ENCODE measurements at places on chromosomes 1 and 21.

GRCh38 chr1:1758692-1759455 is 19.4 kb downstream of the NADK start:
- no peak overlapping the region for H3K4me3 ChIP-seq
- peak overlapping the region; percentile 41 for H3K27ac ChIP-seq
- no peaks in the 10 kb centered on the region for H3K36me3 ChIP-seq
- H3K4me1 ChIP-seq = peaks cover 15% of the 10 kb centered on the region
- no peak for DNase-seq
- H3K27me3 ChIP-seq = no peaks in the 10 kb centered on the region

GRCh38 chr1:28811766-28812668 is at the start of gene OPRD1:
Gene OPRD1 (plus strand): TSS chr1:28812170. CDS start chr1:28812384, 214 bp downstream.
- H3K4me3 ChIP-seq = no peak within 1 kb of the TSS
- no peak for DNase-seq
- H3K27me3 ChIP-seq = peaks cover 36% of the 10 kb centered on the region

GRCh38 chr1:41810446-41810845 is 108.3 kb downstream of the HIVEP3 start:
- H3K27me3 ChIP-seq = no peaks in the 10 kb centered on the region
- no peak overlapping the region for H3K4me3 ChIP-seq
- H3K27ac ChIP-seq = no peak overlapping the region
- no peak for DNase-seq
- H3K36me3 ChIP-seq = no peaks in the 10 kb centered on the region

DNA sequence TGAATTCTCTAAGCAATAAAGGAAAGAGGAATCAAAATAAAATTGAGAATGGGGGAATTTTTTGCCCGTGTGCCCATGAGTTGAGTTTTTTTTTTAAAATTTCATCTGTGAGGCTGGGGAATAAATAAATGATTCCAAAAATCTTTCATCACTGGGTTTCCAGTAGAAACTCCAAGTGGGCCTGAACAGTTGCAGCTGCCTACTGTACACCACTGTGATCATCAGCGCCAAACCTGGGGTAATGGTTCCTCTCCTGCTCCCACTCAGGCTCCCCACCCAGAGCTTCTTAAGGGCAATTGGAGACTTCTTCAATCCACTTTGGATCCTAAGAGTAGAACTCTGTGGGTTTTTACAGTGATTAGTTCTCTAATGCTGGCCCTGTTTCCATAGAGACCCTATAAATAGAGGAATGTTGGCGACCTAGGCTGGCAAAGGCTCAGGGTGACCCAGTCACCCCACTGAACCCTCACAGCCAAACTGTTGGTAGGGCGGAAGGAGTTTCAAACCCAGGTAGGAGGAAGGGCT is 9.3 kb downstream of the TMCC2 start:
- H3K27me3 ChIP-seq = peaks cover 15% of the 10 kb centered on the region
- H3K4me1 ChIP-seq = peaks cover 32% of the 10 kb centered on the region
- no peaks in the 10 kb centered on the region for H3K36me3 ChIP-seq
- no peak for DNase-seq

- H3K4me3 ChIP-seq = no peak overlapping the region
- no peak for DNase-seq
- H3K36me3 ChIP-seq = no peaks in the 10 kb centered on the region
- no peak overlapping the region for H3K27ac ChIP-seq
- no peaks in the 10 kb centered on the region for H3K4me1 ChIP-seq
- peaks cover 33% of the 10 kb centered on the region for H3K27me3 ChIP-seq
Measured at GRCh38 chr1:38498686-38499085, 360.9 kb downstream of the RRAGC start.

GRCh38 chr1:98405581-98406074 is 255.9 kb upstream of the SNX7 start:
- H3K4me1 ChIP-seq = peaks cover 32% of the 10 kb centered on the region
- peak overlapping the region; percentile 75 for H3K4me3 ChIP-seq
- no peak for DNase-seq
- H3K27ac ChIP-seq = peak overlapping the region; percentile 93
- H3K27me3 ChIP-seq = no peaks in the 10 kb centered on the region

DNA sequence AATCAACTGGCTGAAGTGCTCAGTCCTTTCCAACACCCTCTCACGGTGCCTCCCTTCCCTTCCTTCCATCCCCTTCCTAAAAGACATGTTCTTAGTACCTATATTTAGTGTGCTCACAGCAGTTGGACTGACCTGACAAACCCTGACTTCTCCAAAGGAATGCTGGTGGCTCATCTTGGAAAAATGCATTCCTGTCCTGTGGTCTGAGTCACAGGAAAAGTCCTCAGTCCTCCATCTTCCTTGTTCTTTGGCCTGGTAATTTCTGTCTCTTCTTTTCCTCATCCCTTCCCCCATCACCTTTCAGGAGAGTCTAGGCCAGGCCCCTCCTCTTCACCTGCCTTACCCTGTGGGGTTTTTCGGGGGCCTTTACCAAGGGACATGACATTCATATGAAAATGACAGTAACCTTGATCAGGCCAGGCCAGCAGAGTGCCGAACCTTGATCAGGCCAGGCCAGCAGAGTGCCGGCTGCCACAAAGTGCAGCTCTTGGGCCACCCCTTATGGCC is 7.2 kb downstream of the ATP1B1 start:
- peaks cover 48% of the 10 kb centered on the region for H3K4me1 ChIP-seq
- no peak for DNase-seq
- no peaks in the 10 kb centered on the region for H3K27me3 ChIP-seq
- no peak overlapping the region for H3K4me3 ChIP-seq
- H3K36me3 ChIP-seq = no peaks in the 10 kb centered on the region

DNA sequence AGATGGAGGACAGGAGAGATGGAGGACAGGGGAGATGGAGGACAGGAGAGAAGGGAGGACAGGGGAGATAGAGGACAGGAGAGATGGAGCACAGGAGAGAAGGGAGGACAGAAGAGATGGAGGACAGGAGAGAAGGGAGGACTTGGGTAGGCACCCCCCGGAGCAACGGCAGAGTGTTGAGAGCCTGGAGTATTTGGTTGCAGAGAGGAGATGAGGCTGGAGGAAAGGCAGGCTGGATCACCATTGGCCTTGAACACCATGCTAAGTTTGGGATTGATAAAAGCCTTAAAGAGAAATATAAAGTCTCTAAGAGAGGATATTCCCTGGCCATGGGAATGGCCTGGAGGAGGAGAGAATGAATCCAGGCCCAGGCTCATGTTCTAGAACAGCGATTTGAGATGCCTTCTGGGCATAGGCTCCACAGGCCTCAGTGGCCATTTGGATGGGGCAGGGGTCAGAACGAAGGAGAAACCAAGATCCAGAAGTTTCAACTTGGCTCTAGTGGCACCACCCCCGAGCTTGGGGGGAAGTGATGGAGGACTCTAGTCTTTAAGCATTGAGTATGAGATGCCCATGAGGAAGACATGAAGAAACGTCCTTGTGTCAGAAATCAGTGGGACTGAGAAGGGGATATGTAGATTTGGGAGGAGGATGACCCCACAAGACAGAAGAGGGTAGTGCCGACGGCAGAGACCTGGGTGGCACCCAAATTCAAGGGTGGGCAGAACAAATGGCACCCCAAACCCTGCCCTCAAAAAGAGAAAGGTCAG is 47.9 kb upstream of the EDN2 start:
- no peaks in the 10 kb centered on the region for H3K27me3 ChIP-seq
- H3K4me1 ChIP-seq = peaks cover 45% of the 10 kb centered on the region
- peak overlapping the region; percentile 6 for H3K27ac ChIP-seq
- H3K4me3 ChIP-seq = no peak overlapping the region
- no peak for DNase-seq
- peaks cover 6% of the 10 kb centered on the region for H3K36me3 ChIP-seq

GRCh38 chr1:117179471-117179870 is 31.3 kb downstream of the VTCN1 start:
- DNase-seq = no peak
- no peaks in the 10 kb centered on the region for H3K4me1 ChIP-seq
- H3K27ac ChIP-seq = no peak overlapping the region

- H3K36me3 ChIP-seq = no peaks in the 10 kb centered on the region
- no peak overlapping the region for H3K4me3 ChIP-seq
- H3K27ac ChIP-seq = no peak overlapping the region
- H3K4me1 ChIP-seq = peaks cover 4% of the 10 kb centered on the region
- H3K27me3 ChIP-seq = peaks cover 37% of the 10 kb centered on the region
Measured at GRCh38 chr1:232292239-232292638, 337.7 kb downstream of the SIPA1L2 start.

GRCh38 chr1:83064589-83065242 is 934.2 kb downstream of the TTLL7 start:
- H3K27me3 ChIP-seq = no peaks in the 10 kb centered on the region
- no peak overlapping the region for H3K4me3 ChIP-seq
- H3K4me1 ChIP-seq = no peaks in the 10 kb centered on the region
- no peaks in the 10 kb centered on the region for H3K36me3 ChIP-seq
- DNase-seq = no peak

DNA sequence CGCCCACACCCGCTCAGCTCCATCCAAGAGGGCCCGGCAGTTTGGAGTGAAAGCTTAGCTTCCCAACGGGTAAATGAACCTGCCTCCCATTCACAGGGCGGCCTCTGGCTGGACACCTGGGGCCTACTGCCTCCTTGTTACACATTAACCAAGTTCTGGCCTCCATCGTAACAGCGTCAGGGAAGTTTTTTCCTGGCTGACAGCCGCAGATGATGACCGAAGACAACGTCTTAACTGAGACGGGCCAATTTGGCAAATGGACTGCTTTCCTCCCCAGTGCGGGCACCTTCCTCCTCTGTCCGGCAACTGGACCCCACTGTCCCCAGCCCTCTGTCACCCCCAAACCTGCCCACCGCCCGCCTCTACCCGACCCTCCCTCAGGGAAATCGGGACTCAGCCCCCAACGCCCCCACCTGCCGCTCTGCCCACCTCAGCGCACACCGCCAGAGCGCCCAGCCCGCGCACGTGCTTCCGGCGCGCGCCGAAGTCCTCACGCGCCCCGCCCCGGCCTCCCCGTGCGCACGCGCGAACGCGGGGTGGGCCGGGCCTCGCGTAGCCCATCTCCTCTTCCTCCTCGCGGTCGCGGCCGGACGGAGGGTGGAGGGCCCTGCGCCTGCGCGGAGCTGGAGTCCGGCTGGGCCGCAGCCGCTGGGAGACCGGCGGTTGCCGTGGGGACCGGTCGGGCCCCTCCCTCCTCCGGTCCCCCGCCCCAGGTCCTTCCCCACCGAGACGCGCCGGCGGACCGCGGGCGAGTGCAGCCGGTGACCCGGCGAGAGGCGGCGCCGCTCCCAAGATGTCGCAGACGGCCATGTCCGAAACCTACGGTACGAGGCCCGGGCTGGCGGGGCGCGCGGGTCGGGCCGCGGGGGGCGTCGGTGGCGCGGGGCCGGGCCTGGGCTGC is at the start of gene RAB4A:
Gene RAB4A (plus strand): TSS at position 565 of the 901 bp plus-strand sequence. CDS start 229 bp downstream, at position 794.
- H3K4me1 ChIP-seq = peaks cover 41% of the 10 kb centered on the region
- H3K4me3 ChIP-seq = peak within 1 kb of the TSS; percentile 95
- H3K36me3 ChIP-seq = peaks cover 7% of the 10 kb centered on the region
- no peaks in the 10 kb centered on the region for H3K27me3 ChIP-seq
- H3K27ac ChIP-seq = peak within 1 kb of the TSS; percentile 94

GRCh38 chr1:17089506-17089905 is 29.7 kb downstream of the PADI2 start:
- no peak overlapping the region for H3K4me3 ChIP-seq
- no peak for DNase-seq
- peaks cover 4% of the 10 kb centered on the region for H3K4me1 ChIP-seq
- no peak overlapping the region for H3K27ac ChIP-seq

GRCh38 chr1:12541274-12542137 is 76.5 kb downstream of the DHRS3 start:
- H3K4me3 ChIP-seq = no peak overlapping the region
- H3K27me3 ChIP-seq = no peaks in the 10 kb centered on the region
- DNase-seq = no peak
- H3K4me1 ChIP-seq = peaks cover 9% of the 10 kb centered on the region
- H3K36me3 ChIP-seq = peaks cover 10% of the 10 kb centered on the region
- no peak overlapping the region for H3K27ac ChIP-seq

DNA sequence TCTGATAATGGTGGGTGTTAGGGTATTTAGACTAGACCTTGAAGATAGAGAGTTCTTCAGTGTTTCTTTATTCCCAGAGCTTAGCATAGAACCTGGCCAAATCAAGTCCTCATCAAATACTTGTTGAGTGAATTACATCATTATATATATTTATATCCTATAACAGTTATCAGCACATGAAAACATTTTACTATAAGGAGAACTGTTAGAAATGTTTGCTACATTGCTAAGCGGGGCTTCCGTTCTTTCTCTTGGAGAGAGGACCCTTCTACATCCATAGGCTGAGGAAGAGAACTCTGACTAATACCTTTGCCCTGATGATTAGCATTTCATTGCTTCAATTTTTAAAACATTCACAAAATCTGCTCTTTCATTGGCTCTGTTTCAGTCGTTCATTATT is 66.5 kb upstream of the NBL1 start:
- no peaks in the 10 kb centered on the region for H3K27me3 ChIP-seq
- no peaks in the 10 kb centered on the region for H3K36me3 ChIP-seq
- H3K4me3 ChIP-seq = no peak overlapping the region

GRCh38 chr21:34807146-34807880 is 138.5 kb downstream of the CLIC6 start:
- peak overlapping the region; percentile 79 for H3K4me3 ChIP-seq
- H3K27ac ChIP-seq = peak overlapping the region; percentile 96
- peak; percentile 88 for DNase-seq
- H3K27me3 ChIP-seq = no peaks in the 10 kb centered on the region

GRCh38 chr1:205266611-205267305 is 39.0 kb downstream of the TMCC2 start:
- H3K4me1 ChIP-seq = peaks cover 17% of the 10 kb centered on the region
- peaks cover 3% of the 10 kb centered on the region for H3K27me3 ChIP-seq
- H3K36me3 ChIP-seq = no peaks in the 10 kb centered on the region
- no peak for DNase-seq
- H3K4me3 ChIP-seq = no peak overlapping the region

DNA sequence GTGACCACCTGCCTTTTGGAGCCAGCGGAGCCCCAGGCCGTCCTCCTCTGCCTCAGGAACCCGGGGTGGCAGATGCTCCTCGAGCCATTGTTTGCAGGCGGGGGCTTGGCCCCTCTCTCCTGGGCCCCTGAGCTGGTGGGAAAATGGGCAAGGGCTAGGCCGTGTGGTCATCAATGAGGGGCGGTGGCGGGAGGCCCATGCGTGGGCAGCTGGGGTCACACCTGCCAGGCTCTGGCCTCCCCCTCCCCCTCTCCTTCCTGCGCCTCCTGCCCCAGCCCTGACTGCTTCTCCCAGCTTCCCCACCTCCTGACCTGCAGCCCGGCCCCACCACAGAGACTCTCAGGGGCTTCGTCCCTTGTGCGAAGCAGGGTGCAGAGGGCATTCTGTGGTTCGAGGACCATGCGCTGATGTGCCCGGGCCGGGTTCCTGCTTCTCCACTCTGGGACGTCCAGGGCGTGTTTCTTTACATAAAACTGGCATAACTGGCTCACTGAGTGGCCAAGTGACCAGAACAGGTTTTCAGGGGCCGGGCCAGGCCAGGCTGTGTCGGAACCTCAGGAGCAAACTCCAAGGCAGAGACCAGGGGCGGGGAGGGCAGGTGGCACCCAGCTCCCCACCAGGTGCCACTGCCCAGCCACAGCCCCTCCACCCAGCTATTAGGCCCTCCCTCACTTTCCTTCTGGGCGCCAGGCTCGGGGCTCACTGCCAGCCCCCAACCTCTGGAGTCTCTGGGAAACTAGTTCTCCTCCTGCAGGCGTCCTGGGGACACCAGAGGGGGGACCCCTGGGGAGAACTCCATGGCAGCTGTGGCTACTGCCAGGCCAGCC is 9.3 kb downstream of the SAMD11 start:
- H3K27ac ChIP-seq = no peak overlapping the region
- no peak overlapping the region for H3K4me3 ChIP-seq
- H3K4me1 ChIP-seq = peaks cover 4% of the 10 kb centered on the region
- H3K27me3 ChIP-seq = peaks cover 13% of the 10 kb centered on the region

All from natural killer cell treated with Interleukin-12 subunit alpha and Interleukin-12 subunit beta and Interleukin-15 and Interleukin-18, amount 100 ng/mL, for 72 hours (primary cell).